ENCODE measurements at places on chromosomes 1 and 21.

GRCh38 chr1:236395230-236395946, 1.3 kb downstream of the EDARADD start:
- DNase-seq: peak; percentile 23

GRCh38 chr1:224454402-224455055, 19.9 kb upstream of the WDR26 start:
- no peak for DNase-seq

GRCh38 chr1:95863086-95863485, 629.1 kb downstream of the RWDD3 start:
- DNase-seq: no peak

GRCh38 chr1:29498126-29499103, 262.1 kb downstream of the PTPRU start:
- no peak for DNase-seq

- no peak for DNase-seq
Observed at GRCh38 chr1:21628798-21629393, 40.3 kb downstream of the RAP1GAP start.

DNA sequence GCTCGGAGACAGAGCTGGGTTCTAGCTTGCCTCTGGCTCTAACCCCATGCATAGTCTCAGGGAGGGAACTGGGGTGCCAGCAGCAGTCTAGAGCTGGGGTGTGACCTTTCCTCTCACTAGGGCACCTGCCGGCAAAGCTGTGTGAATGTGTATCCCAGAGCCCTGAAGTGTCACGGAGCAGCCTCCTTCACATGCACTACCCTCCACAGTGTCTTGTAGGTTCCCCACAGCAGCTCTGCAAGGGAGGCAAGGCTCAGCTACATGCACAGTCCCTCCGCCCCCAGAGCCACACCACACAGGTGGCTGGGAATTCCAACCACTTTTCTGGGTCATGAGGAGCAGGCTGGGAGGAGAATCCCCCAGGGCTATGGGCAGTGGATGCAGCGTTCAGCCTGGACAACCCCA, 7.7 kb upstream of the HPCA start:
- no peak for DNase-seq

DNA sequence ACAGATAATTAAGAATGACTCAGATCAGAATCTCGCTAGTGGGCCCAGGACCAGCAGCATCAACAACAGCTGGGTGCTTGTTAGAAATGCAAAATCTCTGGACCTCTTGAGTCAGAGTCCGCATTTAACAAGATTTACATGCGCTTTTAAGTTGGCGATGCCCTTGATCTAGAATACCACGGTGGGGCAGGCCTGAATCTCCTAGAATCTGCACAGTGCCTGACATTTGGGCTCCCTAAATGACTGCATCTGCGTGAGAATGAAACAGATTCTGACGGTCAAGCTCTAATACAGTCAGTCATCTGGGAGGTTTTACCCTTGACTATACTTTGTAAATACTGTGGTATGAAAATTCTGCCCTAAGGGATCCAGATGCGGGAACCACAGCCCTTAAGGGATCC, 17.2 kb upstream of the RAB29 start:
- no peak for DNase-seq

DNA sequence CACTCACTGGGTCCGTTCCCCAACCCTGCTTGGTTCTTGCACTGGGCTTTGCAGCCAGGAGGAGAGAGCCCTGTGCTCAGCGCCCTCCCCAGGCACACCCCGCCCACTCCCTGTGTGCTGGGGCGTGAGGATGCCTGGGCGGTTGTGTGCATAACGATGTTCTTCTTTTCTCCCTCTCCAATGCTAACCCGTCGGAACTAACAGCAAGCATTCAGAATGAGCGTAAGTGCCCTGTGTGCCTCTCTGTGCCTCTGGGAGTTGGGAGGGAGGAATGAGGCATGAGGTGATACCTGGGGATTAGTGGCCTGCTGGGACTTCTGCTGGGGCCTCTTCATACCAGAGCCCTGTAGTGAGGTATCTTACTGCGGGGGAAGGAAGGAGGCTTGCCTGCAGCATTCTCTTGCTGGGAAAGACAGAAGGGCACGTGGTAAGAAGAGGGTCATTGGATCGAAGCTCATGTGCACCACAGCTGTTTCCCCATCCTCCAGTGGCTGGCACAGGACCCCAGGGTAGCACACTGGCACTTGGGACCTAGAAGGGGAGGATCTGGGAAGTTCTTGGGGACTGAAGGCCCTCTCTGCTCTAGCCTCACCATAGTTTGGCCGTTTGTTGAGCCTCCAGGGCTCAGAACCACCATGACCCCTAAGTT, 79.8 kb downstream of the NFASC start:
- DNase-seq: no peak

GRCh38 chr1:25036117-25036546, 106.1 kb upstream of the RUNX3 start:
- no peak for DNase-seq

- DNase-seq: no peak
Observed at GRCh38 chr1:202642619-202643291, 67.5 kb downstream of the SYT2 start.

GRCh38 chr1:109846162-109846561, 64.5 kb upstream of the CSF1 start:
- no peak for DNase-seq

DNA sequence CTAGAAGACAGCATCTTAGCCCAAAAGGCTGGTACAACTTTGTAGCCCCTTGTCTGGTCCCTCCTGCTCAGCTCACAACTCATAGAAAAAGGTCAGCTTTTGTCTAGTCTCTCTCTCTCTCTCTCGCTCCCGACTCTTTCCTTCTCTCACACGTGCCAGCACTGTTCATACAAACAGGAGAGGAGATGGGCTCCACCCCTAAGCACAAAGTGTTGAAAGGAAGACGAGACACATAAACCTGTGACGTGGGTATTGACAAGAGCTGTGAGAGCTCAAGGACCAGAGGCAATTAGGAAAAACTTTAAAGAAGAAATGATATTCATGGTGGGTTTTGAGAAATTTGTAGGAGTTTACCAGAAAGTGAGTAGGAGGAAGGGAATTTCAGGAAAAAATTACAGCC, 23.6 kb upstream of the KCNC4 start:
- DNase-seq: no peak

DNA sequence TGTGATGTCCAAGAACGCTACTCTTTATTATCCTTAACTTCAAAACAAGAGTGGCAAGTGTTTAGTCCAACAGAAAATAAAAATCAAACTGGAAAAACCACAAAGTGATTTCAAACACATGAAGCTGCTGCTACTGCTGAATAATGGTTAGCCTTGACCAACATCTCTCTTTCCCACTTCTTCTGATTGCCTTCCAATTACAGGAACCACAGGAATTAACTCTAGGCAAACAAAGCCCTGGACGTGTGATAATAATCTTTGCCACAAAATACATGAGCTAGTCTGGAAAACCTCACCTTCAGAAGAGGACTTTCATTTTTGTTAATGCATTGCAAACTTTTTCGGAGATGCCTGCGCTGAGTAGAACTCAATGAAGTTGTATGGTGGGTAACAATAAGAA, 48.6 kb upstream of the COL11A1 start:
- DNase-seq: no peak

- no peak for DNase-seq
Observed at GRCh38 chr1:17970757-17971156, 136.8 kb upstream of the IGSF21 start.

- no peak for DNase-seq
Observed at GRCh38 chr1:26531651-26532131, 2.1 kb downstream of the RPS6KA1 start.

DNA sequence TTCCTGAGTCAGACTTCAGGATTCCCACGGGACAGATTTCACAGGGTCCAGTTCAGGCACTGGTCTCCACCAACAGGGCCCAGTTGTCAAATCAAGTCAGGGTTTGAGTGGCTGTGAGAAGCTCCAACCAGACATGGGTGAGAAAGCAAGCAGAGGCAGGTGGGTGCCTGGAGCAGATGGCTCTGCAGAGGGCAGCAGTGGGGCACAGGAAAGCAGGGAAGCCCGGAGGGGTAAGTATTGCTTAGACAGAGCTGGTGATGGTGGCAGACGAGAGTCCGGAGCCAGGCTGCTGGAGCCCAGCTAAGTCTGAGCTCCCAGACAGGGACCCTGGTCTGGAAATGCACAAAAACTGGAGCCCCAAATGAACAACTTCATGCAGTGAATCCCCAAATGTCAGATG, 40.4 kb downstream of the RIMS3 start:
- no peak for DNase-seq

DNA sequence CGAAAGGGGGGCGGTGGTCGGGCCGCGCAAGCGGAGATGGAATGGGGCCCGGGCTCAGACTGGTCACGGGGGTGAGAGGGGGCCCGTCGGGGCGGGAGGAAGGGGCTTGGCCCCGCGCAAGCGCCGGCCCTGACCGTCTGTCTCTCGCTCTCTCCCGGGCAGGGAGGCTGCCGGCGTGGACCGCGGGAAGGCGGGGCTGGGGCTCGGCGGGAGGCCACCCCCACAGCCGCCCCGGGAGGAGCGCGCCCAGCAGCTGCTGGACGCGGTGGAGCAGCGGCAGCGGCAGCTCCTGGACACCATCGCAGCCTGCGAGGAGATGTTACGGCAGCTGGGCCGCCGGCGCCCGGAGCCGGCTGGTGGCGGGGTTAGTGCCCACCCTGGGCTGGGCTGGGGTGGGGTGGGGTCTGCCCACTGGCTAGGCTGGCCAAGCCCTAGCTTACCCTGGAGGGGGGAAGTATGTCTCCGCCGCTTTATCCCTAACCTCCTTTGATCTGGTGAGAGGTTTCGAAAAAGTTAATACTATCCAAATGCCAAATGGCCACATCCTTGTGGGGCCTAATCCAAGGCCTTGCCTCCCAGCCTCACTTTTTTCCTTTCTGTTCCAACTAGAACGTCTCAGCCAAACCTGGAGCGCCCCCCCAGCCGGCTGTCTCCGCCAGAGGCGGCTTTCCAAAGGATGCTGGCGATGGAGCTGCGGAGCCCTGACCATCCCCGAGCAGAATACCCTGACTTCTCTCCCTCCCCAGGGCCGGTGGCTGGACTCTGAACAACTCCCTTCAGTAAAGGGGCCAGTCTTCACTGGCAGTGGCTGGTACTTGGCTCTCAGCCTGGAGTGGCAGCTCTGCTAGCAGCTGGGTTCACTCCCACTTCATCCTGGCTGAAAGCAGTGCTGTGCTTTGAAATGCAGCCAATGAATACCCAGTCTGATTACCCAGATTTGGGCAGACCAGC, 636 bp upstream of the YRDC start:
- DNase-seq: peak; percentile 14

DNA sequence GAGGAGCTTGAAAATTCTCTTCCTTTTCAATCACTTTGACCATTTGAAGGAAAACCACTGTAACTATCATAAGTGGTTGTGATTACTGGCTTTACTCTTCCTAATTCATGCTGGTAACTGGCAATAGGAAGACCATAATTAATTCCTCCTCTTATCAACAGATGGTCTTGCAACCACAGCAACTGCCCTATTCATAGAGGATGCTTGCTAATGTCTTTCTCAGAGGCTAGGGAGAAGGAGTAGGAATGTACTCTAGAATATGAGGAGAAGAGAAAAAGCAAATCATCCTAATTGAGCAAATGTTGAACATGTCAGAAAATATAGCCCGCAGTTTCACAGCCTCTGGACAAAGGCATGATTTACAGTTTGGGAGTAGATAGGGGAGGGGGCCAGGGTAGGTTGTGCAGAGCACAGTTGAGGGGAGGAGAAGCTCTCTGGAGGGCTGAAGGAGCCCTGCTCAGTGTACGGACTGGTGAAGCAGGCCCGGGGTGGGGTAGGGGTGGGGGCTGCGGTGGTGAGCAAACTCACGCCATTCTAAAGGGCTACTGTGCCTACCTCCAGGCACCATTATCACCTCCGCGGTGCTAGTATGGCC, 192.9 kb downstream of the PCP4 start:
- DNase-seq: no peak

- DNase-seq: no peak
Observed at GRCh38 chr1:33305816-33306652, 14.9 kb downstream of the A3GALT2 start.

GRCh38 chr1:159030877-159031447, 21.3 kb downstream of the IFI16 start:
- no peak for DNase-seq

DNA sequence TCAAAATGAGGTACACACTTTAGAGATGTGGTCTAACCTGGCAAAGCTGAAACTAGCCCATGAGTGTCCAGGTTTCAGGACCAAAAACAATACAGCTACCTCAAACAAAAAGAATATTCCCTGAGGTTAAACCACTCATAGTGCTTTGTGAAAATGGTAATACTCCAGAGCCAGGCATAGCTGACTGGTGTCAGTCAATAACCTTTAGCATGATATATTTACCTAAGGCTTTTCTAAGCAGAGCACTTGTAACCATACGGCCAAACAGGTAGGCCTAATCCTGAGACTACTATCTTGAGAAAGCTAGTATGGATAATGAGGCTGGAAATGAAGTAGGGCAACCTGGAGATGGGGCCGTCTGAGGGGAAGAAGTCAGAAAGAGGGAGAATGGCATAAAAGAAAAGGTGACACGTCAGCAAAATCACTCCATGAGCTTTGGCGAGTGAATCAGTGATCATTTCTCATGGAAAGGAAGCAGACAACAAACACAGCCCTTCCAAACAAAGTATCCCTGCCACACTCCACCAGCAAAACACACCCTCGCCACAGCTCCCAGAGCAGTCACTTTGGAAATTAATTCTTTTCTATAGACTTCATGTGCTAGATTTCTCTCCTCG, 1.7 kb upstream of the LRRC52 start:
- DNase-seq: no peak

DNA sequence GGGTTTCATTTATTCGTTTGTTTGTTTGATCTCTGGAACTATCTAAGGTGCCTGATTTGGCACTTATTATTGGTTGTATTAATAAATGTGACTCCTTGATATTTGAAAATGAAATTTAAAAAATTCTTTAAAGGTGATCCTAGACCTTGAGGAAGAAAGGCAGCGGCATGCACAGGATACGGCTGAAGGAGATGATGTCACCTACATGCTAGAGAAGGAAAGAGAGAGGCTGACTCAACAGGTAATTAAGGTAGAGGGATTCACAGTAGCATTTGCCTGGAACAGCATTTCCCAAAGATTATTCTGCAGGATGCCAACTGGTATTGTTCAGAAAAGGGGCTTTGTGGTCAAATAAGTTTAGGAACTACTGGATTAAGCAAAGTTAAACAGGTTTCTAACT, 54.4 kb upstream of the WNT2B start:
- DNase-seq: no peak

DNA sequence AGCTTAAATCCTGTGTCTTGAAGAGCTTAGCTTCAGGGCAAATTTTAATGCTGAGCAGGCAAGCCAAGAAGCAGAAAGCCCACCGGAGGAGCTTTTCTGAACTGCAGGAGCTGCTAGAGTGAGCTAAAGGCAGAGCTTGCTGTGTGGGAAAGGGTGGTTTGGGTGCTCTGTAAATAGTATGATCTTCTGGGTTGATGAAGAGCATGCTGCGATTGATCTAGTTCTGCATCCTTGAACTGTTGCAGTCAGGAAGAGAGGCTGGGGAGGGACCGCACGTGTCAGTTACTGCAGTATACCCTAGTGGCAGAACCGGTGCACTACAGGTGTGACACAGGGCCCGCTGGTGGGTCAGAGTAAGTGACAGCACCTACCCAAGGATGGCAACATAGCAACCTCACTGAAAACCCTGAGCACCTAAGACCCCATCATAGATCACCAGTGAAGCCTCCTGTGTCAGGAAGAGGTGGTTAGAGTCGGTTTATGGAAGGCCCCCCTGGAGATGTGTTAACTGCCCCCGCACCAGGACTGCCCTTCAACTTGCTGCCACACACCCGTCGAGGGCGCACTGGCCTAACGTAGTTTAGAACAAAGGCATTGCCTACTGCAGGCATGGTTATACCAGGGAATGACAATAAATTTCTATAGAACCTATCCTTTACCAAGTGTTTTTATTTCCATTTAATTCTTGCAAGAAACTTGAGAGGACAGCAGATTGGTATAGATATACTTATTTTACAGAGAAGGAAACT, 146.0 kb upstream of the KIAA0040 start:
- peak; percentile 50 for DNase-seq

GRCh38 chr1:207873055-207873890, 37.7 kb downstream of the CD34 start:
- DNase-seq: no peak
